ENCODE measurements at places on chromosomes 3 and 15.

DNA sequence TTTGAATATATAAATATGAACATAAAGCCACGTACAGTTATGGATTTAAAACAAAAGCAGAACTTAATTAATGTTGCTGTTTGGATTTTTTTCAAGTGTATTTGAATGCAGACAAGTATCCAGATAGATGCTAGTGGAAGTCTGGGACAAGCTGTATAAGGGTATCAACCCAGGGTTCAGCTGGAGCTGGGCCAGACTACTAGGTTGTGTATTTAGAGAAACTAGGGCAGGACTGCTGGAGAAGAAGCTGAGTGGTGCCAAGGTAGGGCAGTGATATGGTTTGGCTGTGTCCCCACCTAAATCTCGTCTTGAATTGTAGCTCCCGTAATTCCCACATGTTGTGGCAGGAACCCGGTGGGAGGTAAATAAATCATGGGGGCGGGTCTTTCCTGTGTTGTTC, 189.8 kb upstream of the CTDSPL start:
- DNase-seq, result no peak

GRCh38 chr15:37061996-37062395, 38.4 kb downstream of the MEIS2 start:
- no peak for DNase-seq

GRCh38 chr3:72334681-72335457, 513.4 kb downstream of the SHQ1 start:
- no peak for DNase-seq

GRCh38 chr3:55658270-55658669, 171.2 kb upstream of the WNT5A start:
- DNase-seq, result no peak

DNA sequence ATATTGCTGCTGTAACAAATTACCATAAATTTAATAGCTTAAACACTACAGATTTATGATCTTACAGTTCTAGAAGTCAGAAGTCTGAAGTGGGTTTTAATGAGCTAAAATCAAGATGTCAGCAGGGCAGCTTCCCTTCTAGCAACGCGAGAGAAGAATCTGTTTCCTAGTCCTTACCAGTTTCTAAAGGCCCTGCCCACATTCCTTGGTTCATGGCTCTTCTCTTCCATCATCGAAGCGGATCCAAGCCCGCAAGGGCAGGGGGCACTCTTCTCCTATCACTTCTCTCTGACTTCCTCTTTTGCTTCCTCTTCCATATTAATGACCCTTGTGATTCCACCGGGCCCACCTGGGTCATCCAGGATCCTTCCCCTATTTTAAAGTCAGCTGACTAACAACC, 16.1 kb downstream of the MINDY4B start:
- DNase-seq, result no peak

DNA sequence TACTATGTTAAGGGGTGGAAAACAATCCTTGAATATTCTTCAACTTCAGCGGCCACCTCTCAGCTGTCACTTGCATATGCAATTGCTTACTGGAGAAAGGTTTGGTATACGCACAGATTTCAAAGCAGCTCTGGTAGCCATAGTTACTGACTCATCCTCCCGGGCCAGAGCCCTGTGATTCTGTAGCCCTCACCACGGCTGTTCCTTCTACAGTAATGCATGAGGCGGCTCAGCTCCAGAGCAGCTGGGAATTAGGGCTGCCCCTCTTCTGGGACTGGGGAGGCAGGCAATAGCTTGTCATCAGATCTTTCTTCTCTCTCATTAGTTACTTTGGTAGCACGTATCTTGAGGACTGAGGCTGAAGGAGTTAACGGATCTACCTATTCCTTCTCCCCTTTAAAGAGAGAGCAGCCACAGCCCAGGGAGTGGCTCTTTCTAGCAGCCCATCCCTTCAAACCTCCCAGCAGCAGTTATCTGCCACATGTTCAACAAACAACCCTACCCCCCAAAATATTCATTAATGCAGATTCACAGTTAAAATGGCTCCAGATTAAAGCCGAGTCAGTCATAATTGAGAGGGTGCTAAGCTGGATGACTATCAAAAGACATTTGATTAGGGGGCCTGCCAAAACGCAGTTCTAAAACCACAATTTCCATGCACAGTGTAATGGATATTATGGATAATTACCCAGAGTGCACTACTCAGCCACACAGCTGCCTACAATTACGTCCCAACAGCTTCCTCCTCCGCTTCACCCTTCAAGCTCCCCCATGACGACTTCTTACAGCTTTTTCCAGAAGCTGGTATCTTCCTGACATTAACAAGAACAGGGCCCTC, 54.7 kb downstream of the ETV5 start:
- DNase-seq, result no peak
